ENCODE measurements at places on chromosomes 3 and 15. TPM values are rescaled to one million over a fixed set of nuclear protein-coding genes. Genes with fewer than 3 reads are reported as not detected.

Gene SLC6A11
- total RNA-seq = not detected

Gene C2CD4B
- not detected for total RNA-seq

Gene TMEM212
- total RNA-seq = not detected

Gene MYLK
- total RNA-seq = not detected

Gene KBTBD13
- total RNA-seq = not detected

DNA sequence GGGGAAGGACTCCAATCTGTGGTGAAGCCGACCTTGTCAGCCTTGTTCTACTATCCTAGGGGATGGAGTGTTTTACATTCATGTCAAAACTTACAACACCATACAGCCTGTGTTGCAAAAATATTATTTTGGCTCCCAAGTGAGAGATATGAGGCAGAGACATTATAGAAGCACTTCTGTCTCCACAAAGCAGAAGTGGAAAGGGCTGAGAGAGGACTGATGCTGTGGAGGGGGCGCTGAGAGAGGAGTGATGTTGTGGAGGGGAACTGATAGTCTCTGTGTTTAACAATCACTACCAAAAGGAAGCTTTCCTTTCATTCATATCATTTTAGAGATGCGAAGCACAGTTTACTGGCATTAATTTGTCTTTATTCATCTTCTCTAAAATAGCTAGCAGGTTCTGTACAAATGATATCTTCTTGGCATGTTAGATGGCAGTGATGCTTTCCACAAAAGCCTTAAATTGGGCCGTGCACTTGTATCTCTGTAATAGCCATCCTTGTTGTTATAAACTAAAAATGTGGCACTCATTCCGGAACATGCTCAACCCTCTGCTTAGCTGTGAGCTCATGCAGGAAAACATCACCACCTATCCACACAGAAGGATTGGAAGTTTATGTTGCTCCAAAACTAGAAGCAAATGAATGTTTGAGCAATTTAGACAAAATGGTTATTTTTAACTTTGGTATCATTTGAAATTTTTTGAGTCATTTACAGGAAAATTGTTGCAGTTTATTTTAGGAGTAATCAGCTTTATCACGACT is 134.6 kb upstream of the TP63 start:
- no peak for DNase-seq

DNA sequence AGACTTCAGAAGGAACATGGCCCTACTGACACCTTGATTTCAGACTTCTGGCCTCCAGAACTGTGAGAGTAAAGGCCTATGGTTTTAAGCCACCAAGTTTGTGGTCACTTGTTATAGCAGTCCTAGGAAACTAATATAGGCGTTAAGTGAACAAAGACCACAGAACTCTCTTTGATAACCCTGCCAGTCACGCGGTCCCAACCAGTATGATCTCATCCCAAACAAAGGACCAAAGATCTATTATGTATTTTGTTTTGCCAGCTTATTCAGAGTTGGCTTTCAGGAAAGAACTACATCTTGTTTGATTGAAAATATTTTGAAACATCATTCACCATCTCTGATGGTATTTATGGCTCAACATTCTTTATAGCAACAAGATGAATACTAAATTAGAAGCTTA is 294.4 kb upstream of the SLCO3A1 start:
- DNase-seq = no peak

GRCh38 chr3:12155264-12155663 is 3.4 kb downstream of the TIMP4 start:
- DNase-seq = no peak

DNA sequence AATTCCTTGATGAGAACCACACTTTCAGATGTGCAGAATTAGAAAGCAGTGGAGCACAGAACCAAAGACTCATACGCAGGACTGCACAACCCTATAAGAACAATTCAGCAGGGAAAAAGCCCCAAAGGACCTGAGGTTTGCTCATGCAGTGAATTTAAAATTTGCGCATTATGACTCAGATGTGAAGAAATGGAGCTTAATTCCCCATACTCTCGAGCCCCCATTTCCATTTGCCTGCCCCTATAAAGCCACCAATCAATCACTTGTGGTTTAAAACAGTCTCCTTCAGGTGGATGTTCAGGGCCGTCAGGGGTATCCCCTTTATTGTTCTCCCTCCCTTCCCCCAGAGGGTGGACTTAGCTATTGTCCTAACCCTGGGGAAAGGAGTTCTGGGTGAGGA is 221.2 kb downstream of the IGSF11 start:
- no peak for DNase-seq

DNA sequence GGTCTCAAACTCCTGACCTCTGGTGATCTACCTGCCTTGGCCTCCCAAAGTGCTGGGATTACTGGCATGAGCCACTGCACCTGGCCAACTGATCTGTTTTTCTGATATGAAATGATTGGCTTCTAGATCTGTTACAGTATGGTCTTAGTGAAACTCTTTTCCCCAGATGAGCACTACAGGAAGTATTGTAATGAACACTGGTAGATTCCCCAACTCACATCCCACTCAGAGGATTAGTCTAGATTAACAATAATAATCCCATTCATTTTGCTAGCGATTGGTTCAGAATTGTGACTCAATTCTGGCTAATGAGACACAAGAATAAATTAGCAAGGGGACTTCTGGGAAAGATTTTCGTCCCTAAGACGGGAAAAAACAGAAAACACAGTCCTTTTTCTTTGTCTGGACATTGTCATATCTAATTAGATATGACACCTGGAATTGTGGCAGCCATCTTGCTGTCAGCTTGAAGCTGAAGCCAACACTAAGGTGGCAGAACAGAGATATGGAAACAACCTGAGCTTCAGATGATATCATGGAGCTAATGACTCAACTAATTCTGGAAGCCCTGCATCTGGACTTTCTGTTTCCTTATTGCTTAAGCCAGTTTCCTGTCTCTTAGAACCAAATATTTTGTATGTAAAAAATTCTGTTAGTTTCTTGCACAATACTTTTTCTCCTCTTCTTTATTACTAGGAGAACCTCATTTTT is 17.4 kb upstream of the NPTN start:
- DNase-seq = no peak

DNA sequence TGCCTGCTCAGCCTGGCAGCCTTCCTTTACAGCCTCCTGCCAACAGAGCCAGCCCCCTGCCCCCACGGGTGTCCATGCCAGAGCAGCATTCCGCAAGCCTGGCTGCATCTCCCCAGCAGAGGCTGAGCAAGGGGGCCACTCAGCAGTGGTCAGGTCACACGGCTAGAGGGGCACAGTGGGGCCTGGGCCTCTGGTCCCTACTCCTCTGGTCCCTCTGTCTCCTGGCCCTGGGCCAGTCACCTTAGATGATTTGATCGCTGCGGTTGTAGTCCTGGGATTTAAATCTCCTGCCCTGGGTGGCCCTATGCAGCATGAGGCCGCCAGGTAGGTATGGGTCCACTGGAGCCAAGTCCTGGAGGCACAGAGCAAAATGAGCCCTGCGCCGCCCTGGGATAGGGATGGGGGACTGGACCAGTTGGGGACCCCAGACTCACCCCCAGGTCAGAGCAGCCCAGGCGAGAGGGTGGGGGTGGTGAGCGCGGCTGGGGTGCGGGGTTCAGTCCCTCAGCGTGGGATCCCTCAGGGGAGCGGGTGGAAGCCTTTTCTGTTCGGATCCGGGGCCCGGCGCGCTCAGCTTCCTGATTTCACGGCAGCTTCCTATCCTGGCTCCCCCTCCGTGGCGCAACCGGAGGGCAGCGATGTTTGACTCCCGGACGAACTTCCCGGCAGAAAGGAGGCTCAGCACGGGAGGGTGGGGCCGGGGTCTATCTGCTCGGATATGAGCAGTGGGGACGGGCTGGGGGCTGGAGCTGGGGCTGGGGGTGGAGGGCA is at the start of gene ZBTB47:
TSS of gene ZBTB47 (plus strand) at position 138 of the 771 bp plus-strand sequence. CDS start 4,659 bp downstream, outside the sequence.
- DNase-seq = no peak

Gene P2RY13
- not detected for total RNA-seq

GRCh38 chr3:57006179-57006657 is 54.2 kb upstream of the SPATA12 start:
- DNase-seq = no peak

DNA sequence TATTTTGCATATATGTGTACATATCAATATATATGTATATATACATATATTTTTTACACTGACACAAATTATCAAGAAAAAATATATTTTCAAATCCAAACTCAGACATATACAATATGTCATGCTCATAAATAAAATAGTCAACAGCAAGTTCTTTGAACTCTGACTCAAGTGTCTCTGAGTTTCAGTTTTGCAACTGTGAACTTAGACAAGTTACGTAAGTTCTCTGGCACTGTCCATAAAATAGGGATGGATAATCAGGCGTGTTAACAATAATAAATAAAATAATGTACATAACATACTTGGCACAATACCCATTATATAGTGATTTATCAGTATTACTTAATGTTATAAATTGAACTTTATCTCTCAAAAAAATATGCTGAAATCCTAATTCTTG is 12.1 kb upstream of the XRN1 start:
- no peak for DNase-seq

Gene BLM
- total RNA-seq = 55.4 TPM

- DNase-seq = no peak
Observed at GRCh38 chr3:135891121-135891520, 74.4 kb upstream of the PPP2R3A start.

GRCh38 chr15:87619161-87619960 is 637.2 kb downstream of the NTRK3 start:
- DNase-seq = no peak

DNA sequence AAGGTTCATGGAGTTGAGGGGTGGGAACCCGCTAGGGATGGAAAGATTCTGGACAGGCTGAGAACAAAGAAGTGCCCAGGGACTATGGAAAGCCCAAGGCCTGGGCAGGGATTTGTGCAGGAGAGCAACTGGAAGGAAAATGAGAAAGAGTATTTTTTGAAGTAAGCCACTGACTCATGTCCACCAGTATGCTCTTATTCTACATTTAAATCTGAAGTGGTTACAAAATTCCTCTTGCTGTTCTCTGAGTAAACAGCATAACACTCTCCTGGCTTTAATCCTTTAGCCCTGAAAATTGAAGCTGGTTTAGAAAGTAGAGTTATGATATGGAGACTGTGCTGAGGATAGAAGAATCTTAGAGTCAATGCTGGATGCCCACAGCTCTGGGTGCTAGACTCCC is 165.2 kb downstream of the ISL2 start:
- no peak for DNase-seq

Gene SLC22A13
- not detected for total RNA-seq

- DNase-seq = no peak
Observed at GRCh38 chr3:29683018-29683993, 402.4 kb downstream of the RBMS3 start.

DNA sequence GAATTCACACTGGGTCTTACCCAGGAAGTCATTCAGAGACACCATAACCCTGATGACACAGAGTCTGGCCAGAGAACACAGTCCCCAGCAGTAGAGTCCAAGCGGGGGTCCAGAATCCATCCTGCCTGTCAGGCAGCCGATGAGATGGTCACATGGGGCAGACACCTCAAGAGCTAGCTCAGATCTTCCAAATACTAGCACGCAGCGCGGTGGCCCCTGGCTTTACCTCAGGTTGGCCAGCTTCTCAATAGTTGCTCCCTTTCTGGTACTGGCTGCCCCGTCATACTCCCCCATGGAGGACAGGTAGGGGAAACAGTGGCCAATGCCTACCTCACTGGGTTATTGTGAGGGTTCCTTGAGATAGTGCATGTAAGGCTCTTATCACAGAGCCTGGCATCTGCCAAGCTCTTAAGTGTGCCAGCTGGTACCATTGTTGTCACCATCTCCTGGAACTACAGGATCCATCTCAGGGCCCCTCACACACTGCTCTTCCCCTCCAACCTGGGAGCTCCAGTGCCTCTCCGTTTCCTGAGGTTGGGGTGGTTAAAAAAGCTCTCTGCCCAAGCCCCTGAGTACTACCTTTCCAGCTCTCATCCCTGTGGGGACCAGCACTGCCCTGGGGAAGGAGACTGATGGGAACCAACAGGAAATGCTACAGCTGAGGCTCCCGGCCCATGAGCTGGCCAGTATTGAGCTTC is 3.5 kb upstream of the SLC28A1 start:
- DNase-seq = no peak

Gene CCDC191
- total RNA-seq = 7.3 TPM

Gene ATP8B4
- total RNA-seq = not detected

DNA sequence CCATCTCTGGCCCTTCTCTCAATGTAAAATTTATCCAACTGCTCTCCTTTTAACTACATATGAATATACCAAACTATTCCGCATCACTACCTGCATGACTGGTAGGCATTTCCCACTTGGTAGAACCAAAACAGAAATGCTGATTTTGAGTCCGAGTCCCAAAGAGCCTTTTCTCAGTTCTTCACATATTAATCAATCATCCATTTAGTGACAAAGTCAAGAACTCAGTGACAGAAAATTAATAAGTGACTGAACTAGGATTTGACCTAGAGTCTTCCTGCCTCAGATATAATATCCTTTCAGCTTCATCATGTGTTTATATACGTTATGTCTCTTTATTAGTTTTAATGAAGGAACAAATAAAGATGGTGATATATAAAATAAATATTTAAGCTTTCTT is 700.6 kb upstream of the GOLIM4 start:
- DNase-seq = no peak

- DNase-seq = no peak
Observed at GRCh38 chr3:9214599-9214998, 34.8 kb downstream of the SRGAP3 start.

DNA sequence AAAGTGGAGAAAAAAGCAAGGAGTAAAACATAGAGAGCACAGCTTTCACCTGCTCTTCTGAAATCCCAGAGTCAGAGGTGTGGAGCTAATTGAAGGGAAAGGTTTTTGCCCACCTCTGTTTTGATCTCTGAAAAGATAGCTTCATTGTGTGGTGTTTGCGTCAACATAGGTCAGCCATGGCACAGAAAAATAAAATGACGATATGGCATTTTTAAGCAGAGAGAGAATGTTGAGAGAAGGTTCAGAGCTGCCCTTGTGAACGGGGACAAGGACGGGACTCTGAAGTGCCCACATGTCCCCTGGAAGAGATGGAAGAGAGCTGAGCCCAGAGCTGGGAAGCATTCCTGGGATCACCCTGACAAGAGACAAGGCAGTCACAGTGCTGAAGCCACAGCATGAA is 249.4 kb upstream of the PLSCR5 start:
- DNase-seq = no peak

- DNase-seq = no peak
Observed at GRCh38 chr3:120457827-120458226, 7.0 kb upstream of the FSTL1 start.

- no peak for DNase-seq
Observed at GRCh38 chr15:50380089-50380488, 25.1 kb upstream of the GABPB1 start.
